ENCODE measurements at places on chromosomes 3 and 15. TPM values are rescaled to one million over a fixed set of nuclear protein-coding genes. Genes with fewer than 3 reads are reported as not detected.
A peak's percentile ranks its signal among the peaks of the same experiment; 100 is the strongest.

DNA sequence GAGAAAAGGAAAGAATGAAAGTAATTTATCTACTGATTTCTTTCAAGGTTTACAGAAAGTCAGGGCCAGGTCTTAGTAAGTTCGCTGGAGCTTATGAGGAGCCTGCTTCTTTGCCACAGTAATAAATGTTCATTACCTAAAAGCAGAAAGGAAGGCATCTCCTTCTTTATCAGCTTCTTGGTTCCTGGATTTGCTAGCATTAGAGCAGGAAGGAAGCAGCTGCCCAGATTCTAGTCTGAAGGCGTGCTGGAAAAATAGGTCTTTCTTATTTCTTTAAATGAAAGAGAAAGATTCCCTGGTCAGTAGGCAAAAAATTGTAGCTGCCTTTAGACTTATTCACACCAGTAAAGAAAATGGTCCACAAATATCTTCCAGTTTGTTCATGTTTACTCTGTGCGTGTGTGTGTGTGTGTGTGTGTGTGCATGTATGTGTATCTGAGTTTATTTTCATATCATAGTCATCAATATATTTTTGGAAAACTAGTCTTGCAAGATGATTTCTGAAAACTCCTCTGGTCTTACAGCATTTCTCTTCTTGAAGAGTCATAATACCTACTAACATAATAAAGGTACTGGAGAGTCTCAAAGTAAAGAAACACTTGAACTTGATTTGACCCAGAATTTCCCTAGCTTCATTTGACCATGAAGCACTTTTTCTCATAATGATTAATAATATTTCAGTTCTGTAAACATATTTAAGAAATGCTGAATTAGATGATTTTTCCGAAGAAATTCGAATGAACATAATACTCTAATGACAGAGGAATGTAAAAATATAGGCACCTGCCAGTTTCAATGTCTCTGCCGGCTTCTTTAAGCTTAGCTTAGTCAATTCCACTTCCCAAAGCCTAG is 255.3 kb upstream of the ZPLD1 start:
- DNase-seq: no peak

- DNase-seq: no peak
Measured at GRCh38 chr3:172804323-172804722, 53.8 kb downstream of the ECT2 start.

ZNF592 gene
- 28.0 TPM for total RNA-seq

ATP13A5 gene
- 3.5 TPM for total RNA-seq

SPCS1 gene
- 202 TPM for total RNA-seq

GRCh38 chr3:53820084-53820483 is 26.1 kb downstream of the CHDH start:
- DNase-seq: no peak

ITGA11 gene
- 4.3 TPM for total RNA-seq

NDN gene
- 34.2 TPM for total RNA-seq

GRCh38 chr3:69200384-69201068 is 78.1 kb upstream of the LMOD3 start:
- no peak for DNase-seq

DNA sequence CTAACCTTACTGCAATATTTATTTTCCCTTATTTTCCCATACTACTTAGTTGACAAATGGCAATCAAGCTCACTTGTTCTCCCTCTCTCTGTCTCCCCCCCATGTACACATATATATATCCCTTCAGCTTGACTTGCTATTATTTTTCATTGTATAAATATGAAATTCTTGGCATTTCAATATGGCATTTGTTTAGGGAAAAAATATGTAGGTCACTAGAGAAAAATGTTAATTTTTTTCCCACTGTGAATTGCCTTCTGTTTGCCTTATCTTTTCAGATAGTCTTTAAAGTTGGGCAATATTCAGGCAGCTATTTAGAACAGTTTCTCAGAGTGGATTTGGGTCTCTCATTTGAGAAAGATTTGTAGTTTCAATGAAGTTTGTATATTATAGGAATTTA is 62.8 kb upstream of the UTS2B start:
- DNase-seq: no peak

- no peak for DNase-seq
Measured at GRCh38 chr3:177565981-177566380, 368.7 kb upstream of the TBL1XR1 start.

DNA sequence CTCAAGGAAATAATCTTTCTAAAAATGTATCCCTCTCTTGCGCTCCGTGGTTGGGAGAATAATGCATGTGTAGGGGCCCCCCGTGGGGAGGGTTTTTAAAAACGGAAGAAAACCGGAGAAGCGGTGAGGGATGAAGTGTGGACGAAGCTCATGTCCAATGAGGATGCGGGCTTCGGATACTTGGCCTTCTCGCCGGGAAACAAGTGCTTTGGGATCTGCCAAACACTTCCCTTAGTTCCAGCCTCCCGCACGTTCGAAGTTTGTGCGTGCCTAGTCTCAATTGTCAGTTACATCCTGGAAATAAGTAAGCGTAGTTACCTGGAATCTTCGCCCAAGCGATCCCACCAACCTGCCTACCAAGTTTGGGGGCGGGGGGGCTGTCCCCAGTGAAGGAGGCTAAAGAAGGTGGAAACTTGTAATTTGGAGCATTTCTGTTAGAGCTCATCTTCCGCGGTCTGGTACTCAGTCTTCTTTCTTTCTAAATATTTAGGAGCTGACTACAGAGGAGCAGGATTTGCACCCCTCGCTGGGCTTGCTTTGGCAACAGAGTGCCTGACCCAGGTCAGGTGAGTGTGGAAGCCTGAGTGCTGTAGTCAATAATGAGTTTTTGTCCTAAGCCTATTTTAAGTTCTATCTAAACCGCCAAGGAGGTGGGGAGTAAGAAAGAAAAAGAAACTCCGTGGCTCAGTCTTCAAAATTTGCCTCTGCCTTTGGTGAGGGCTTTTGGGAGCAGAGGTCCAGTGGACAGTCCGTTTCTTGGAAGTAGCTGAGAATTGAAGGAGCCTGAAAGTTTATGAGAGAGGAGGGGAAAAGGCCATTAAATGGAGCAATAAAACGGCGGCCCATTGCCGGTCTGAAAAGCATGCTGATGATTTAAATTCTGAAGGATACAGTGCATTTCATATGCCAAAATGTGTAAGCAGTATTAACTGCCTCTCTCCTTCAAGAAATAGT is 1.1 kb downstream of the ITPR1 start:
- peak; percentile 38 for DNase-seq

- no peak for DNase-seq
Measured at GRCh38 chr15:95298729-95299128, 1031.8 kb upstream of the NR2F2 start.

GRCh38 chr3:196149375-196149774 is 61.8 kb downstream of the ZDHHC19 start:
- no peak for DNase-seq

DNA sequence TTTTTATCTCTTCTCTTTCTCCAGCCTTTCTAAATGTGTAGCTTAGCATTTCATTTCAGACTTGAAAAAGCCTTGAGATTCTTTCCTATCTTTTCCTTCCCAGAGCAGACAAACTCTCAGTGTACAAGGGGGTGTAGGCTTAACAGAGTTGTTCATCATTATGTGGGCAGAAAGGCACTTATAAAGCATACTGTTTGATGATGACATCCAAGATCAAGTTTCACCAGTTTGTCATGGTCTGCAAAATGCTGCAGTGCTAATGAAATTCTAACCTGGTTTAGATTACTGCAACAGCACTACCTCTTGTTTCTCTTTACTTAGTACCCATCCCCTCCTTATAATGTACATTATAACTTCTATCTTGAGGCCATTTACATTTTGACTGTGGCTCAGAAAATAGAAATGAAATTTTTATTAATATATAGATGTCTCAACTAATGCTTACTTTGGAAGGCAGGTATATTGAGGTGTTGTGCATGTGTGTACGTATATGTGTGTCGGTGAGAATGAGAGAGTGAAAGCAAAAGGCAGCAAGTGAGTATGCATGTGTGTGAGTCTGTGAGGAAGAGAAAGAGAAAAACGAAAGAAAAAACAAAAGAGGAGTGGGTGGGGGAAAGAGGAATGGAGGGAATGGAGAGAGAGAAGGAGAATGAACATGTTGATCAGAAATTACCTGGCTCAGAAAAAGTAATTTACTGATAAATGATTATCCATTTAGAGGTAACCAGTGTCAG is 1043.6 kb downstream of the TUSC7 start:
- no peak for DNase-seq

SH3GL3 gene
- 0.40 TPM for total RNA-seq

DNA sequence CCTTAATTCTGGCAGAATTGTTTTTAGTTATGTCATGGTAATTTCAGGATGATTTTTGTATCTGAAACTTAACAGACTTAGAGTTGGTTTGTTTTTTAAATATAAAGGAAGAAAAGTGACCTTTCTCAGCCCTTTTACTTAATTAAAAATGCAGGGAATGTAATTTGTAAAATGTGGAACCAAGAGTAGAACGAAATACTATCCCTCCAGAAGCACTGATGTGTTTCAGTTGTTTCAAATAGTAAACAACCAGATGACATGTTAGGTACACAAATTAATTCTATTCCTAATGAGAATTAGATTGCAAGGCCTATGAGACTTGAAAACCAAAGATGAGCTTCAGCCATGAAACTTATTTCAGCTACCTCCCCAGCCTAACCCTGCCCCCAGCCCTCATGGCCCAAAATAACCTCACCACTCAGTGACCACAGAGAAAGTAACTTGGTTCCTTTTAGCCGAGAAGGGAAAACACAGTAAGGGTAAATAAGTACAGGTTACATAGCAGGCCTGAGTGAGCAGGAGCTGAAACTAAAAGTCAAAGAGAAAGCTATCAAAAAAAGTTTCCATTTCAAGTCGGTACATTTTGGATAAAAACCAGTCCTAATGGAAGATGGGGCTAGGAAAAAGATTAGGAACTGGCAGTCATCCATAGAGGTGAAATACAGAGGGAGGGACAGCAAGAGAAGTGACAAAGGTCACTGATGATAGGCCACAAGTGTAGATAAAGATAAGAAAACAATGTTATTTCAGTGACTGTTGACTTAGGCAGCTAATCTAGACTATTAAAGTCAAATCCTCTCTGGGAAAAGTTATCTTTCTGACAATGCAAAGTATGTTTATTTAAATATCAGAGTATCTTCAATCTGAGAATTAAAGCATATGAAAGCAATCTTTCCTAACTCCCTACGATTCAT is 23.2 kb downstream of the SENP8 start:
- DNase-seq: peak; percentile 67

DNA sequence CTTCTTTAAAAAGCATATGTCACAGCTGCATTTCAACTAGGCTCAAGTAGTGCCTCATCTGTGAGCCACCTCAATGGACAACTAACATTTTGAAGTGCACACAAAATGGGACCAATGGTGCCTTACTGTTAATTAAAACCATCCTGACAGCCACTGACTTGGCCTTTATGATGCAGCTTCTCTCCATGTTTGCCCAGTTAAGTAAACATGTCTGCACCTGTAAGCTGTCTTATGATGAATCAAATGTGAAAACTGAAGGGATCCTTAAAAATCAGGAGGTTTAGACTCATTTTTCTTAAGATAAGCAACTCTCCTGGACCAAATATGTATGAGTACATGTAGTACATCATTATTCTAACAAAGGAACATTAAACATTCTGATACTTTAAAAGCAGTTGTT is 861.6 kb downstream of the ROBO1 start:
- DNase-seq: no peak

VIPR1 gene
- total RNA-seq: 19.4 TPM

GRCh38 chr3:172154768-172155664 is 115.6 kb downstream of the FNDC3B start:
- DNase-seq: no peak

- DNase-seq: peak; percentile 65
Measured at GRCh38 chr3:10601151-10601856, 95.9 kb upstream of the ATP2B2 start.

CPEB1 gene
- 6.4 TPM for total RNA-seq

WDR93 gene
- 2.3 TPM for total RNA-seq

GRCh38 chr3:188594139-188594538 is 440.2 kb downstream of the LPP start:
- DNase-seq: no peak

- DNase-seq: peak; percentile 40
Measured at GRCh38 chr3:39101022-39101689, 6.3 kb downstream of the GORASP1 start.

- peak; percentile 81 for DNase-seq
Measured at GRCh38 chr3:65953881-65954733, 84.6 kb downstream of the MAGI1 start.

GRCh38 chr3:195010551-195011100 is 260.3 kb downstream of the XXYLT1 start:
- no peak for DNase-seq

- no peak for DNase-seq
Measured at GRCh38 chr3:139301654-139302053, 42.2 kb upstream of the MRPS22 start.

RASL12 gene
- total RNA-seq: 8.0 TPM

NCBP2 gene
- total RNA-seq: 61.3 TPM

DNA sequence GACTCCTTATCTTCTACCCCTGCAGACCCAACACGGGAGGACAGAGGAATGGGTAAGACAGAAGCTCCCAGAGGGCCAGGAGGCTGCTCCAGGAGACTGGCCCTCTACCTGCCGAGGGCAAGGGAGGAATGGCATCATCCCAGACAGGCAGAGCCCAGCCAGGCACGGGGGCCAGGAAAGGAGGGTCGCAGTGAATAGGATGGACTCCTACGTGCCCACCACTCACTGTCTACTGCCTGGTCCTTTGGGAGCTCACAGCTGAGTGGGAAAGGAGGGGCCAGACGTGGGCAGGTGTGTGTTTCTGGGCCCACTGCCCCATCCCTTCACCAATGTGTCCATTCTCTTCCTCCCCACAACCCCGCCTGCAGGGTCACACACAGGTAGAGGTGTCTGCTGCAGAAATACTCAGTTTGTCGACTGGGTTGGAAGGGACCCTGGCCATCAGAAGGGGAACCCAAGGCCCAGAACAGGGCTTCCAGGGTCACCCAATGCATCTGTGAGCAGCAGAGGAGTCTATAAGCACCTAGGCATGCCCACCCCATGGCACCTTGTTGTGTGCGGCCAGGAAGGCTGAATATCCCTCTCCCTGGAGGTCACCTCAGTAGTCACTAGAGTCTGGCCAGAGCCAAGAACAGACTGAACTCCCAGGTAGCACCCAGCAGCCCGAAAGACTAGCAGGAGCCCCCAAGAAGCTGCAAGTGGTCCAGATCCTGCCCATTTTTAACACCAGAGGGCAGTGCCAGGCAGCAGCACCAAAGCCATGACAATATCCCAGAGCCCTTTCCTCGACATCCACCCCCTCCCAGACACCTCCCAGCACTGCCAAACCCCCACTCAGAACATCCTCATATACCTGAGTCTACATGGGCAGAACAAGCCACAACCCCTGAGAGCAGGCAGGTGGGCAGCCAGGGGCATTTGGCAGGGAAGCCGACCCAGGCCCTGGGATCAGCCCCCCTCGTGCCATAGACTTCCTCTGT is 24.0 kb downstream of the TKT start:
- DNase-seq: no peak

DNA sequence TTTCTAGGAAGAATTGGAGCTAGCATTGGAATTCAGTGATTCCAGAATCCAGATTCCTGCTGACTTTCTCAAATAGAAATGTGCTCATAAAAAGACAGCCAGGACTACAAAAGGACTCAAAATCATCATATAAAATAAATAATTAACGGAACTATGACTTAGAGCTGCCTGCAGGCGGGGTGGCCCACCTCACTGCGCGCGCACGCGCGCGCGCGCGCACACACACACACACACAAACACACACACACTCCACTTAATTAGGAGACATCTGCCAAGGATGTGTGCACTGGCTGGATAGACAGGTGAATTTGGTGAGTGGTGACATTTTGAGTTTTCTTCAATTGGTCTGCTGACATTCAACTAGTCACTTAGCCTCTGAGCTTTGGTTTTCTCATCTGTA is 6.9 kb upstream of the MEX3B start:
- DNase-seq: no peak

GRCh38 chr3:190983875-190984274 is 121.4 kb upstream of the GMNC start:
- DNase-seq: no peak

- DNase-seq: no peak
Measured at GRCh38 chr15:29196290-29196689, 73.3 kb downstream of the NSMCE3 start.

ZMYND10 gene
- total RNA-seq: 3.6 TPM

Data from thyroid gland (tissue), 4 donors.